Panc1 (cell line): ENCODE measurements at places on chromosomes 6 and 20.

DNA sequence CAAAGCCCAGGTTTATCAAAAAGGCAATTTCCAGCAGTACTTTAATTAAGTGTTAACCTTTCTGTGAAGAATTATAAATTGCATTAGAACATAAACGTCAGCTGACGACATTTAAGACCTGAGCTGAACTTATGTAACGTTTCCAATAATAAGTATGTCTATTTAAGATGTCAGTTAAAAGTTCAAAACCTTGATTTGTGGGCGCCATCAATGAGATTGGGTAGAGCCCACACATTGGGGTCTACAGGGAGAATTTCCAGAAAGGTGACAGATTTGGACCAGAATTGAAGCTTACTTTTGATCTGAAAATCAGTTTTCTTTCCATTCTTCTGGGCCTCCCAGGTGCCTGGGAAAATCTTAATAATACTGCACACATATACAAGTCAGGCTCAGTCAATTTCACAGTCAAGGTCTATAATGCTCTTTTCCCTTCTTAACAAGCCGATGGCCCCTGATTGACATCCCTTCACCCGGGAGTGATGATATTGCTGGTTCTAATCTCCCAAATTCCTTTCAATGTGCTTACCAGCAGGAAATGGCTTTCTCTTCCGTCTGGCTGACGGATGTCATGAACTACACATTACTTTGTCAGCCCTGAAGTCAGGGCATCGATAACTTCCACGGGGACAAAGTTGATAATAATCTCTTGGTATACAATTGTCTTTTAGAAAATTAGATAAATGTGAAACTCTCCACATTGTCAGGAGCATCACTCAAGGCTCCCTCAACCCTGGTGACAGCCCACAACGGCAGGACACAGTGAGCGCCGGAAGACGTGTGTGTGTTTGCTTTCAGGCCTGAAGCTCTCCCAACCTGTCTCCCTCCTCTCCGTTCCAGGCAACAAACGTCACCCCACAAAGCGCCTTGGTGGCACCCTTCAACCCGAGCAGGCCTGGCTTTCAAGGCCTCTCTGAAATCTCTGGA, 396.5 kb upstream of the CNR1 start:
- DNase-seq = no peak

DNA sequence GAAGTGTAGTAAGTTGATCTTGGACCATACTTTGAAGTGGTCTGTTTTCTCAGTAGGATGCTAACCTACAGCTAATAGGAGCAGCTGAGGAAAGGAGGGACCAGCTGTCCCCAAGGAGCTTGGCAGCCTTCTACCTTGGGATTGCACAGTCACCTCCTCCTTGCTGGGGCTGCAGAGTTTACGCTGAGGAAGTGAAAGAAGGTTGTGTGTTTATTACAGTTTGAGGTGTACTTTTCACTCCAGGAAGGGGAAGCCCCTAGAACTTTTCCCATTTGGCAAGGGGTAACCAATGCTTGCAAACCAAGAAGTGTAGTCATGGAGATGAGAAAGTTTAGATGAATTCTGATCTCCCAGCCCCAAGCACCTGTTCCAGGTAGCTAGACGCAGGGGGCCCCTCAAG, 58.8 kb downstream of the BMP6 start:
- no peak for DNase-seq

DNA sequence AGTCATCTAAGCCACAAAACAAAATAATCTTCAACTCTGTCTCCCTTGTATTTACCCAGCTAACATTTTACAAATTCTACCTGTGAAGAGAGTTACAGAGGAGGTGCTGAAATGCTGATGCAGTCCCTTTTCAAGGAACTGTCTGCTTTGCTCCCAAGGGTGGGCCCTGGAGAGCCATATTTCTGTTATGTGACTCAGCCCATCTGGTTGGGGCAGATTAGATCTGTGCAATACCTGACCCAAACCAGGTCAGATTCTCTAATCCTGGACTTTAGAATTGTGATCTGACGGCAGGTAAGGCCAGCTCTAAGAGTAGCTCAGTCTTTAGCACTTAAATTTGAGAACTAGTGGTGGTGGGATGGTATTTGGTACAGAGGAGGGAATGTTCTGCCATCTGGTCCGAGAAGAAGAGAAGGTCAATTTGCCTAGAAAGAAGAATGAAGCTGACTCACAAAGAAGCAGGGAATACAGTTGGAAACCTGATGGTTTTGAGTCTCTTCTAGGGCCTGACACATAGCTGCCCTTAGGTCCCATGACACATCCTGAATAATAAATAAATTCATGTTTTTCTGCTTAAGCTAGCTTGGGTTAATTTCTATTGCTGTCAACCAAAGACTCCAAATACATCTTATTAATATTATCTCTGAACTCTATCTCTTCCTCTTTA, 8.1 kb downstream of the ZNF311 start:
- DNase-seq = no peak

DNA sequence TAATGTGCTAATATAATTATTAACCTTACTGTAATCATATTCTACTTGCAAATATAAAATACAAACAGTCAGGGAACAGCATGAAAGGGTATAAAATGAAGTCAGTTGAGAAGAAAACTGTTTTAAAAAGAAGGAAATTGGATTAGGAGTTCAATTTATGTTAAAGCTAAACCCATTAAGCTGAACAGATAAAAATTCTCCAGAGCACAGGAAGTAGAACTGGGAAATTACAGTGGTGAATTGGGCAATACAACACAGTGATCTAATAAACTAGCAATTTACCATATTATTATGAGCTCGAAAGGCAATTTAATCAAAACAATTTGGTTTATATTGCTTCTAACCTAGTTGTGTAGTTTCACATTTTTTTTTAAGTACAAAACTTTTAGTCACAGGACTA, 407.4 kb upstream of the RGS17 start:
- no peak for DNase-seq

- no peak for DNase-seq
Measured at GRCh38 chr6:43050981-43051380, 2.7 kb downstream of the CUL7 start.

GRCh38 chr6:35302604-35303241, 5.1 kb downstream of the DEF6 start:
- no peak for DNase-seq

DNA sequence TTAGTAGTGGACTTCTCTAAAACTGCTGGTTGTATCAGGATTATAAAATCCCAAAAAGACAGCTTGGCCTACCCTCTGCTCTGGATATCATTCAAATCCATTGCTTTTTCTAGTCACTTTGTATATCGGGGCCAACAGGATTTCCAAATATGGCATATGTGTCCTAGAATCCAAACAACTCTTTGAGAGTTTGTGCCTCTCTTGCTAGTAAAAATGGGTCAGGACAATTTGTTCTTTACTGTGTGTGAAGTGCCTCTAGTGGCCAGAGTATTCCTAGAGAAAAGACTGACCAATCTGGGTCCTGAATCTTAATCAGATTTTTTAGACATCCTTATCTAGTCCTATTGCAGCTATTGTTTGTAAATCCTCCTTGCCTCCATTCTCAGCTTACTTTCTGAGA, 33.5 kb upstream of the MANEA start:
- DNase-seq = no peak

- no peak for DNase-seq
Measured at GRCh38 chr20:42134265-42135098, 516.3 kb upstream of the CHD6 start.
